Panc1 (cell line): ENCODE measurements at places on chromosomes 12 and 14. TPM values are rescaled to one million over a fixed set of nuclear protein-coding genes. Genes with fewer than 3 reads are reported as not detected.

DCAF4 gene
- total RNA-seq, result 18.2 TPM

LEMD3 gene
- 26.9 TPM for total RNA-seq

TSPAN19 gene
- not detected for total RNA-seq

- no peak for DNase-seq
These were observed 336.3 kb downstream of the BMP4 start for GRCh38 chr14:53620317-53620716.

DNA sequence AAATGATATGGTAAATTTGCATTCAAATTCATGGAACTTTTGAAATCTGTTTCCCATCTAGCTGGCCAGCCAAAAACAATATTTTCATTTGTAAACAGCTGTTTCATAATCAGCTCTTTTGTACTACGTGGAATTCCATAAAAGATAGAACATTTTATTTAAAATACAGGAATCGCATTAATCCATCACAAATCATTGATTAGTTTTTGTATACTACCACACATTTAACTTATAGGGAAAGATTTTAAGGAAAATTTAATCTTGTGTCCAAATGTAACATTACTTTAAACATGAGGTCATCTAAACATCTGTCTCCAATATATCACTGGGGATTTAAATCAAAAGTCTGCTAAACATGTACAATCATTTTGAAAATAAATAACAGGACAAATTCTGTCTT is 33.5 kb downstream of the SLC25A21 start:
- no peak for DNase-seq

DNA sequence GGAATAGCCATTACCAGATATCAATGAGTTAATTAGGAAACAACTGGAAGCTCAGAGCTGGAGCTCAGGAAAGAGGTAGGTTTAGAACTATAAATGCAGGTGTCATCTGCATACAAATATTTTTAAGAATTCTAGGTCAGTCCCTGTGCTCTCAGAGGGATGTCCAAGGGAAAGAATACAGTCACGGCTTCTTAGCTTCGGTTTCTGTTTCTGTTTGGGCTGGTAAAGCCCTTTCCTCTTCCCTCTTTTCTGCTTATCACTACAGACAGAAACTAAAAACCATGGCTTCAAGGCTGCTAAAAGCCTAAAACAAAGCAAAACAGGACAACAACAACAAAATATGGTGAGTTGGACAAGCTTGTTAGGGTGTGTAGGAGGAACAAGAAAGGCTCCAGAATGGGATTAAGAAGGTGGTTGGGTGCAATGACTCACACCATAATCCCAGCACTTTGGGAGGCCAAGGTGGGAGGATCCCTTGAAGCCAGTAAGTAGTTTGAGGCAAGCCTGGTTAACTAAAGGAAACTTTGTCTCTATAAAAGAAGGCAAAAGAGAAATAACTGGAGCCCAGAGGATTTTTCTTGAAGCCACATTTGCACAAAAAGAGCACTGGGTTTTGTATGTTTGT is 113.0 kb downstream of the SEC23A start:
- no peak for DNase-seq

DNA sequence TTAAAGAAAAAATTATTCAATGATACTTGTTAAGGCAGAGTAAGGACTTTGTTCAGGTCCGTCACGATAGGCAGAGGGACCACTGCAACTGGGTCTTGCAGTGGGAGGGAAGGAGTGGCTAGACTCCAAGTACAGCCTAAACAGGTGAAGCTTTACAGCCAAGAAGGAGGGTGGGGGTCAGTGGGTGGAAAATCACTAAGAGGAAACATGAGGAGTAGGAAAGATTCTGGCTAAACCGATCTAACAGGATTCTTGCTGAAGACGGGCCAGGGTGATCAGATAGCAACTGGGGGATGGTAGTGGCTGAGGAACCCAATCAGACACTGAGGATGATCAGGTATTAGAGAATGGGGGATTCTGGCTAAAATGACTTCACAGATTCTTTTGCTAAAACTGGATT is 100.2 kb downstream of the TTC7B start:
- no peak for DNase-seq

DNA sequence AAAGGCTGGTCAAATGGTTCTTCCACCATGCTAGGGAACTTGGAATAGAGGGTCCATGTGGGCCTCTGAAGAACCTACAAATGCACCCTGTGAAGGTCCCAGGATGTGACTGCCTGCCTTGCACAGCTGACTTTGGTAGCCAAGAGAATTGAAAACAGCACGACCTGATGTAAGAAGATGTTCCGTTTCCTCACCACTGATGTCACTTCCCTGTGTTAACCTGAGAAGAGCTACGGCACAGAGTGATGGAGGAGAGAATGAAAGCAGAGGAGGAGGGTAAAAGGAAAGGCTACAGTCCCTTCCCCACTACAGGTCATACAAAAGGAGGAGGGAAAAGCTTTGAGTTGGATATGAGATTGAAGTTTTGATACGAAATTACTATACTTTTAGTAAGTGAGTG is 328.8 kb downstream of the RGS6 start:
- DNase-seq, result no peak

DNA sequence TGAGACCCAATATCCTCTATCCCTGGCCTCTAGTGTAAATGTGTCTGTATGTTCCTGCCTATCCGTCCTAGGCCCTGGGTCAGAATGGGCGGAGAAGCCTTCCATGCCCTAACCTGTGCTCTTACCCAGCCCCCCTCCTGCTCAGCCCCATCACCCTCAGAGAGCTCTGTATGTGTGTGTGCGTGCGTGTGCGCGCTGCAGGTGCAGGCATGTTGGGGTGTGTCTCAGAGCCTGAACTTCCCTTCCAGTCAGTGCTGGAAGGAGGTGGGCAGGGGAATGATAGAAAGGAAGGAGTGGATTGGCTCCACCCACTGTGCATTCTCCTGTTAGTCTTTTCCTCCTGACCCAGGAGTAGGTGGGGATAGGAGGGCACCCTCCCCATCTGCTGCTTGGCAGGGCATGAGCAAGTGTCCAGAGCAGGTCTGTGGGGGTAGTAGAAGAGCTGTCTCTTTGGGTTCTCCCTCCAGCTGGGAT is 7.2 kb downstream of the NAB2 start:
- DNase-seq, result no peak

- DNase-seq, result no peak
These were observed 1.1 kb upstream of the MTA1 start for GRCh38 chr14:105418269-105419194.

DNA sequence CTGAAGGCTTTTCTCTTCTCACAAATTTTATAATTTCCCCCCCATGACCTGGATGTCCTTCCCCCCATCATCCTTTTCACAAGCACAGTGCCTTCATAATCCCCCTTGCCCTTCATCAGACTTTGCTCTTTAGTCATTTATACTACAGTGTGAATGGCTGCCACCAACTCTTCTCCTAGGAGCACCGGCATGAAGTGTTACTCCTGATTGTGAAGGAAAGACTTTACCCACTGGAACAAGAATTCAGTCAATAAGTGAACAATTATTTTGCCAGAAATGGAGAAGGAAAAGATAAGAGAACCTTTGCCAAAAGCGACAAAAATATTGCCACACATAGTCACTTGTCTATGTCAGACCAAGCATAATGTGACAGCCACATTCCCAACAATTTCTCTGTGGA is 5.0 kb downstream of the SERPINA9 start:
- no peak for DNase-seq

- DNase-seq, result no peak
These were observed 5.5 kb downstream of the TBK1 start for GRCh38 chr12:64457466-64457865.

GRCh38 chr12:4556735-4557530 is 5.1 kb upstream of the DYRK4 start:
- DNase-seq, result no peak

GRCh38 chr12:94873734-94874517 is 129.6 kb downstream of the NDUFA12 start:
- DNase-seq, result no peak
